Vagina (tissue), 2 donors: ENCODE measurements at places on chromosomes 4 and X.

DNA sequence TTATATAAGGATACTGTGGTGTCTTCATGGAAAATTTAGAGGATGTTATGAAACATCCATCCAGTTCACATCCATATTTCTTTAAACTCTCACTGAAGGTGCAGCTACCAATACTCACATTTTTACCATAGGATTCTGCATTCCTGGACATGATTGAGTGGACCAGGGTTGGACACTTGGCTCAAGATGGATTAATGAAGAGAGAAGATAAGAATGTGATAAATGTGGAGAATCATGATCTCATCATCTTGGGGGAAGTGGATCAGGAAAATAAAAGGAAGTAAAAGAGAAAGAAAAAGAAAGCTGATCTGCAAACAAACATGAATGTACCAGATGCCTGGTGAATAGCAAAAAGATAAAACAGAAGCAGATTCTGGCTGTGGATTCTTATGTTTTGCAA lies 175.4 kb downstream of the NPFFR2 start:
- DNase-seq, result no peak

- no peak for DNase-seq
Observed at GRCh38 chr4:157898836-157899605, 273.8 kb downstream of the GASK1B start.

DNA sequence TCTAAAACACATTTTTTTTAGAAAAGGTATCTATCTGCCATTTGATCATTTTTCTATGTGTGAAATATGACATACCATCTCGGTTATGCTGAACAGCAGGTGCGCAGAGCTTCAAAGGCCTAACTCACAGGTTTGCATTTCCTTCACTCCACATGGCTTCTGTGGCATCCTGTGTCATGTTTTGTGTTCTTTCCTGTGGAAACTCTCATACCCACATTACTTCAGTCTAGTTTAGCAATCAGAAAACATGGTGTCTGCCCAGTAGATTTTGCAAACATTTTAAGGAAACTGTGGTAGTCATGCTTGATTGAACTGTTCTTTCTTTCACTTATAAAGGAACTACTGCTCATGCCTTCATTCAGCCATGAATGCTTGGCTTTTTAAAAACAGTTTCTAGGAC lies 11.3 kb upstream of the ARAP2 start:
- DNase-seq, result no peak

DNA sequence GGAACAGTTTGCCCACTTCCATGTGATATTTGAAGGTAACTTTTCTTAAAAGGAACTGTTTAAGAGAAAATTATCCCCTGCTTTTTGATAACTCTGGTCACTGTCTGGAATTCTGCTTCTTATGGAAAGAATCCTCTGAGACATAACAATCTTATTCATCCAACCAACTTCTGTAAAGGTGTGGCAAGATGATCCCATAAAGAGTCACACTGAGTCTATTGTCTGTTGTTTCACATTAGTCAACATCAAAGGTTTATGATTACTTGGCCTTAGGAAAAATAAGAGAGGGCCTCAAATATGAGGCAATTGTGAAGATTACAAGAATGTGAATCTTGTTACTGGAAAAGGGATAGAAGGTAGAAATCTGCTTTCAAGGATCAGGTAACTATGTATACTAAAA lies 88.0 kb upstream of the MAGEB18 start:
- no peak for DNase-seq

GRCh38 chr4:73998040-73999011 lies at the start of gene CXCL5:
TSS of gene CXCL5 (minus strand) at chr4:73998677. CDS start at chr4:73998581, 96 bp downstream.
- DNase-seq, result no peak
